HCT116 (cell line): ENCODE measurements at places on chromosomes 13 and 19.

DNA sequence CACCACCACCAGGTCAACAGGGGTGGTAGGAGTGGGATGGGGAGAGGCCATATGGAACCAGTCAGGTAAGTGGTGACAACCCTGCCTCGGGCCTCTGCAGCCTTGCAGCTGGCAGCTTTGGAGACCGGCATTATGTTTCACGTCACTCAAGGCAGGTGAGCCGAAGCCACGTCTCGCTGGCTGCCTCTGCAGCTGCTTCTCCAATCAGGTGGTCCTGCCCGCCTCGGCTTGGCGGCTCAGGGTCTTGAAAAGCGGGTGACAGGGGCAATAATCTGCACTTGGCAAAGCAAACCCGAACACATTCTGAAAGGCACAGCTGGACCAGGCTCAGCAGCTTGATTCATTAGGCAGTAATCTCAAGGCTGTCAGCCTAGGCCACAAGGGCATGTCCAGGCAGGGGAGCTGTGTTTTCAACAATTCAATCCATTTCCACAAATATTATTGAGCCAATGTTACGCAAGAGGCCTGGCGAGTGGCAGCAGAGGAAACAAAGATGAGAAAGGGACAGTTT, 77.4 kb upstream of the PCDH8 start:
- no peaks in the 10 kb centered on the region for H3K4me1 ChIP-seq
- no peaks in the 10 kb centered on the region for H3K36me3 ChIP-seq
- H3K4me3 ChIP-seq, result no peak overlapping the region
- H3K27ac ChIP-seq, result no peak overlapping the region

DNA sequence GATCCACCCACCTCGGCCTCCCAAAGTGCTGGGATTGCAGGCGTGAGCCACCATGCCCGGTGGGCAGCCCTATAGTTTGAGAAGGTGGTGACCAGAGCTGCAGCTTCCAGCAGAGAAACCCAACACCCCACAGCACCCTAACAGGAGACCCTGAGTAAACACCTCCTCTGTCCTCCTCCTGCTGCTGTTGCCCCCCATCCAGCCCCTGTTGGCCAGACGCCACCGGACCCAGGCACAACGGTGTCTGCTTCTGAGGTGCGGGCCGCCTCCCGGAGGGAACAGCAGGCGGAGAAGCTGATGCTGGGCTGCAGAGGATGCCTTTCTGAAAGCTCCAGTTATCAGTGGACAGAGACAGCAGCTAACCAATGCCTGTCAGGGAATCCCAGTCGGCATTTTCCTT, 175.5 kb downstream of the COL4A1 start:
- no peaks in the 10 kb centered on the region for H3K27me3 ChIP-seq
- H3K27ac ChIP-seq, result no peak overlapping the region
- no peak overlapping the region for H3K4me3 ChIP-seq
- H3K4me1 ChIP-seq, result no peaks in the 10 kb centered on the region

DNA sequence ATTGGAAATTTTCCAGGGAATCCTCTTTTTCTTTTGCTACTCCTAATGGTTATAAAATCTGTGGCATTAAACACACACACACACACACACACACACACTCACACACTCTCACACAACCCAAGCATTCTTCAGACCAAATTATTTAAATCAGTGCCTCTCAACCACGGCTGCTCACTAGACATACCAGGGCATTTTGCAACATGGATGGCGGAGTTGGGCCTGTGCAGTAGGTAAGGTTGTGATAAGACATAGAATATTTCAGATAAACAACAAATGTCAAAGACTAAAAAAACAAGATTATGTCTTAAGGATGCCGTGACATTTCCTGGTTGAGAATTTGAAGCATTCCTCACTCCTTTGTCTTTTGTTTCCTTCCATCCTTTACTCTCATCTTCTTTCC, 443.1 kb downstream of the MYO16 start:
- H3K36me3 ChIP-seq, result no peaks in the 10 kb centered on the region
- no peaks in the 10 kb centered on the region for H3K27me3 ChIP-seq
- H3K27ac ChIP-seq, result no peak overlapping the region
- DNase-seq, result no peak
- no peak overlapping the region for H3K4me3 ChIP-seq

GRCh38 chr13:105441051-105441750, 1094.3 kb downstream of the EFNB2 start:
- no peaks in the 10 kb centered on the region; the same call in none of the 2 replicates for H3K4me1 ChIP-seq
- H3K27me3 ChIP-seq, result no peaks in the 10 kb centered on the region
- H3K27ac ChIP-seq, result no peak overlapping the region
- no peaks in the 10 kb centered on the region for H3K36me3 ChIP-seq

- no peak for DNase-seq
- no peak overlapping the region for H3K27ac ChIP-seq
- no peaks in the 10 kb centered on the region for H3K27me3 ChIP-seq
- H3K4me3 ChIP-seq, result no peak overlapping the region
- no peaks in the 10 kb centered on the region for H3K4me1 ChIP-seq
Measured at GRCh38 chr13:50636007-50636704, 207.3 kb downstream of the DLEU7 start.

DNA sequence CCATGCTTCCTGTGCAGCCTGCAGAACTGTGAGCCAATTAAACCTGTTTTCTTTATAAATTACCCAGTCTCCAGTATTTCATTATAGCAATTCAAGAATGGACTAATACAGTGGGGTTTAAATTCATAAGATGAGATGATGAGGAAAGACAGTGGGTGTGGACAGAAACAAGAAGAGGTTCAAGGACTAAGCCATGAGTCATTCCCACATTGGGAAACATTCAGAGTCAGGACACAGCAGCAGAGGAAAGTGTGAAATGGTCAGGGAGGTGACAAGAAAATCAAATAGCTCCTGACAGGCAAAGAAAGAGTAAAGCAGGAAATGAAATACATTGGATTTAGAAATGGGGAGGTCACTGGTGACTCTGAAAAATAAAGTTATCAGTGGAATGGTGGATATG, 9.1 kb downstream of the ZNF841 start:
- no peak for DNase-seq
- H3K27ac ChIP-seq, result no peak overlapping the region
- no peak overlapping the region for H3K4me3 ChIP-seq

GRCh38 chr13:102654756-102655155, 40.1 kb downstream of the METTL21C start:
- H3K4me1 ChIP-seq, result no peaks in the 10 kb centered on the region
- H3K36me3 ChIP-seq, result peaks cover 35% of the 10 kb centered on the region
- no peak for DNase-seq
- no peak overlapping the region for H3K27ac ChIP-seq
- no peaks in the 10 kb centered on the region for H3K27me3 ChIP-seq

DNA sequence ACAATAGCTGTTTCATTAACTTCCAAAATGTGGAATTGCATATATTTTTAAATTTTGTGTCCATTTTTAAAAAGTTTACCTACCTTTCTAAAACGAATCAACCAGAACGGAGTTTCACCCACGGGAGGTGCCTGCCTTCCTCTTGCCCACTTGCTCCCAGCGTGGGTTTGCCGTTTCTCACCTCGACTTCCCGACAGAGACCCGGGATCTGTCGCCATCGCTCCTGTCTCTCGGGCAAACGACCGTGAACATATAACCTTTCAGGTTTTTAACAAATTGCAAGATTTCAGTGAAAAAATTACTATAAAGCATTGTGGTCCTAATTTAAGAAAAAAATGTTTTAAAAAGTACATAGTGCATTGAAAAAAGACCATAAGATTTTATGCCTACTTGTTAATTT, 4.2 kb downstream of the TMEM255B start:
- H3K27ac ChIP-seq, result no peak overlapping the region
- DNase-seq, result no peak
- no peaks in the 10 kb centered on the region for H3K36me3 ChIP-seq
- H3K27me3 ChIP-seq, result no peaks in the 10 kb centered on the region

- H3K4me3 ChIP-seq, result no peak overlapping the region
- H3K27ac ChIP-seq, result no peak overlapping the region
- no peaks in the 10 kb centered on the region for H3K4me1 ChIP-seq
- H3K27me3 ChIP-seq, result peaks cover 55% of the 10 kb centered on the region
Measured at GRCh38 chr13:45695198-45695730, 6.9 kb upstream of the CBY2 start.

DNA sequence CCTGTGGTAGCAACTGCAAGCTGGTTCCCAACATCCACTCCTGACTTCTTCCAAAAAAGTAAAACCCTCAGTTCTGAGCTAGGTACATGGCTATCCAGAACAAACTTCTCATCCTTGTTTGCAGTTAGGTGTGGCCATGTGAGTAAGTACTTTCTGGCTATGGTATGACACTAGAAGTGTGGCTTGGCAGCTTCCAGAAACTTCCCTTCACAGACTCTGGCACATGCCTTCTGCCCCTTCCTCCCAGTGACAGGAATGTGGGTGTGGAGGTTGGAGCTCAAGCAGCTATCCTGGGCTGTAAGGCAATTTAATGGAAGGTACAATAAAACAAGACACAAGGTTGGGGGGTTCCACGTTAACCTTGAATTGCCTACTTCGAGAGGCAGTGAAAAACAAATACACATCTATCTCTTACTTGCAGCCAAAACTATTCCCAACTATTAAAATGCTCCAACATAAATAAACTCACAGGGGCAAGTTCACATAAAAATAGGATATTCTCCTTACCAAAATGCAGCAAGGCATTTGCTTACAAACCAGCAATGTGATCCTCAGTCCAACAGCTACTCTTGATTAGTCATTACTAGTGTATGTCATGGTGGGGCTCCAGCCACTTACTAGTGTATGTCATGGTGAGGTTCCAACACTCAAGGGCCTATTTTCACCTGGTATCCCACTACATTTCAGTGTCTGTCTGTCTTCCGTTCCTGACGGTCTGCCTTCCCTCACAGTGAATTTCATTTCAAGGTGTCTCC, 3.1 kb downstream of the SMG9 start:
- no peak overlapping the region for H3K4me3 ChIP-seq
- no peaks in the 10 kb centered on the region for H3K27me3 ChIP-seq
- DNase-seq, result no peak
- peaks cover 54% of the 10 kb centered on the region for H3K4me1 ChIP-seq

DNA sequence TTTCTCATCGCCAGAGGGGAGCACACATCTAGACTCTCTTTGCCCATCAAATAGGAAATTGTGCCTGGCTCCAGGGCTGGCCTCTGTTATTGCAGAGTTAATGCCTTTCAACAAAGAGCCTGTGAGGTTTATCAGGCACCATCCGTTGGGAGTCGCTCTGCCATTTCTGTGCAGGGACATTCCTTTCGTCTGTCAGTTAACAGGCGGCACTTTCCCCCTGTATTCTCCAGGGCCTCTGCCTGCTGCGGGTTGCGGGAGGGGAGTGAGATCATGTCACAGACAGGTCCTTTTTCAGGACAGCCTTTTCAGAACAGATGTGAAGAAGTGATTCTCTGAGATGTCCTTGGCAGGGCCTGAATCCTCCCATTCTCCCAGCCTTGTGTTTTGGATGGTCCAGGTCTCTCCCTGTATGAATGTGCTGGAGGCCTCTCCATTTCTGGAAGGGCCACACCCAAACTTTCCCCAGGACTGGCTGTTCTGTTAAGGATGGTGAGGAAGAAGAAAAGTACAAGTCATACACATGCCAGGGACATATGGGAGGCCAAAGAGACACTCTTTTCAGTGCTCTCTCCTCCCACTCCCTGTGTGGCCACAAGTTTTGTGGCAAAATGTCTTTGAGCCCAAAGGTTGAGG, 14.9 kb downstream of the SERP2 start:
- no peaks in the 10 kb centered on the region for H3K27me3 ChIP-seq
- peaks cover 3% of the 10 kb centered on the region; the same call in 1 of the 2 replicates for H3K4me1 ChIP-seq
- no peak overlapping the region for H3K27ac ChIP-seq
- H3K36me3 ChIP-seq, result no peaks in the 10 kb centered on the region
- H3K4me3 ChIP-seq, result no peak overlapping the region

DNA sequence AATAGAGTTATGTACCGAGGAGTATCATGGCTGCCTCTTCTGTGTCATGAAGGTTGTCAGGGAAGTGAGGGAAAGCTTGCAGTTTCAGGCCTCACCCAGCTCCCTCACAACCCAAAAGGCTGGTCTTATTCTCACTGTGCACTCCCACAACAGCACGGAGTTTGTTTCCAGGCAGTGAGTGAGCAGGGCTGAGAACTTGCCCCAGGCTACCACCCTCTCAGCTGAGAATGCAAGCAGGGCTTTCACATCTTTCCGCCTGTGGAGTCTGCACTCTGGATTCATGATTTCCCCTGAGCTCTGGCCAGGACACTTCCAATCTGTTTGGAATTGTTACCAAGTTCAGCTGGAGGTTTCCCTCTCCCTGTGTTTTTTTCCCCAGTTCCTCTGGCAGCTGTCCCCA, 2284.7 kb upstream of the PCDH20 start:
- H3K4me3 ChIP-seq, result no peak overlapping the region
- no peaks in the 10 kb centered on the region for H3K27me3 ChIP-seq
- no peak overlapping the region for H3K27ac ChIP-seq
- no peaks in the 10 kb centered on the region for H3K4me1 ChIP-seq
- no peaks in the 10 kb centered on the region for H3K36me3 ChIP-seq
- no peak for DNase-seq

- H3K4me1 ChIP-seq, result peaks cover under 1% of the 10 kb centered on the region; the same call in 1 of the 2 replicates
- no peak within 1 kb of the TSS for H3K4me3 ChIP-seq
- H3K36me3 ChIP-seq, result no peaks in the 10 kb centered on the region
- no peak within 1 kb of the TSS for H3K27ac ChIP-seq
Measured at GRCh38 chr19:3880471-3881271, at the start of gene ATCAY. ATCAY (plus strand) TSS chr19:3880685; CDS start chr19:3885768, 5,083 bp downstream.

DNA sequence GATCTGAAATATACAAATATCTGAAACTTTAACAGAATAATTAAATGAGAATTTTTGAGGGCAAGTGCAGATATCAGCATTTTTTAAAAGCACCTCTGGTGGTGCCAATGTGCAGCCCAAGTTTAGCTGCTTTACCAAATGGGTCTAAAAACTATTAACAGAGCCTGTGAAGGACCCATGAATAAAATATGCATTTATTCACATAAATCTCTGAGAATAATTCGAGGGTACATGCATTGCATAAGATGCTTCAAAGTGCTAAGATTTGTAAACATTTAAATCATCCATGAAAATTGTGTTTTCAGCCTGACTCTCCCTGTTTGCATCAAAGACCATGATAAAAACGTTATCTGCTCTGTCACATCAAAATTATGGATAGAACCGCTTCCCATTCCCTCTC, 47.1 kb upstream of the TNFSF11 start:
- no peak for DNase-seq
- no peak overlapping the region for H3K4me3 ChIP-seq
- H3K36me3 ChIP-seq, result no peaks in the 10 kb centered on the region
- H3K27me3 ChIP-seq, result peaks cover 15% of the 10 kb centered on the region; the same call in 1 of the 2 replicates
- H3K27ac ChIP-seq, result no peak overlapping the region

DNA sequence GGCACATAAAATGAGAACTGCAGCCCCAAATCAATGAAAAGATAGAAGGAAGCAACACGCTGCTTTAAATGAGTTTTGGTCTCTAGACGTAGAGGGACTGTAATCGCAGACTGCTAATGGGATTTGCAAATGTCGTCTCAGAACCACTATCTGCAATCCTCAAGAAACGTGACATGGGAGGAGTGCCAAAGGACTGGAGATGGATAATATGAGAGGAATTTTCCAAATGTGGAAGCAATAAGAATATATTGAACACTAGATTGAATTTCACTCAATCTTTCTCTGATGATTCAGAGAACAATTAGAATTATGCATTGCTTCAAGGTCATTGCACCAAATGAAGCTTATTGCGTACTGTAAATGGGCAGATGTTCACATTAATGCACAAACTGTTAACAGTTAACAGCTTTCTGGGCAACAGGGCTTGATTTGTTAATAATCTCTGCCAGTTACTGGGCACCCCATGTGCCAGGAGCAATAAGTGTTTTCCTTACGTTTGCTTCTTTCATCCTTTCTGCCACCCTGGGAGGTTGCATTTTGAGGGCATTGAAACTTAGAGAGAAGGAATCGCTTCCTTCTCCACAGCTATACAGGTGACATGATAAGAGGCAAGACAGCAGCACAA, 62.8 kb upstream of the WASF3 start:
- no peaks in the 10 kb centered on the region for H3K36me3 ChIP-seq
- no peak overlapping the region for H3K4me3 ChIP-seq
- H3K27me3 ChIP-seq, result no peaks in the 10 kb centered on the region
- H3K27ac ChIP-seq, result no peak overlapping the region
- H3K4me1 ChIP-seq, result no peaks in the 10 kb centered on the region
